Psoas muscle (tissue), 8 donors: ENCODE measurements at places on chromosomes 6 and 20. TPM values are rescaled to one million over a fixed set of nuclear protein-coding genes. Genes with fewer than 3 reads are reported as not detected.
A peak's percentile ranks its signal among the peaks of the same experiment; 100 is the strongest.

- H3K27me3 ChIP-seq = no peaks in the 10 kb centered on the region
- no peaks in the 10 kb centered on the region for H3K4me1 ChIP-seq
- H3K27ac ChIP-seq = no peak overlapping the region
Measured at GRCh38 chr20:16271450-16271849, 301.8 kb downstream of the KIF16B start.

DNA sequence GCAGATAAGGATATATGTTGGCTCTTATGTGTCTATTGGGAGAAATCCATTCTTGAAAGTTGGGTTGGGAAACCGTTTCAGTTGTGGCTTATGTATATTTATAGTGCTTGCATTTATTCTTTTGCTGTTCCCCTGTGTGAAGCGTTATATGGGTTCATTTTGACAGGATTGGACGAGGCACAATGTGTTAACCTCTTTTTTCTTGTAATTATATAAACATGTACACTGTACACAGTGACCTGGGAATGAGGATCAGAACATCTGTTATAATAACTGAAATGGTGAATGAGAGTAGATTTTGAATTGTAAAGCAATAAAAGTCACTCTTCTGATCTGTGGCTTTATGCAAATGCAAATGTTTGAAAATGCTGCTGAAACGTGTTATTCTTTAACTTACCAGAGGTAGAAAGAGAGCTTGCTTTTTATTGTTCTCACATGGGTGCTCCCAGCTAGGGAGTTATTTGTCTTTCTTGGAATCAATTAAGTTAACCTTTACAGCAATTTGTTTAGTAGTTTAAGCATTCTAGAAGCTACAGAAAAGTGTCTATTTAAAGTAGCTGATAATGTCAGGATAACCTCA, 213.7 kb downstream of the GRIK2 start:
- H3K36me3 ChIP-seq = no peaks in the 10 kb centered on the region
- DNase-seq = no peak
- H3K27ac ChIP-seq = no peak overlapping the region
- no peaks in the 10 kb centered on the region for H3K27me3 ChIP-seq

GRCh38 chr6:14428269-14428668, 310.7 kb downstream of the CD83 start:
- H3K27ac ChIP-seq = no peak overlapping the region
- no peaks in the 10 kb centered on the region for H3K27me3 ChIP-seq
- peaks cover 9% of the 10 kb centered on the region for H3K4me1 ChIP-seq
- DNase-seq = no peak

GRCh38 chr20:48972816-48973215, 51.3 kb downstream of the ARFGEF2 start:
- no peak for DNase-seq
- no peaks in the 10 kb centered on the region for H3K27me3 ChIP-seq
- no peaks in the 10 kb centered on the region for H3K4me1 ChIP-seq
- H3K36me3 ChIP-seq = peaks cover 95% of the 10 kb centered on the region
- H3K27ac ChIP-seq = no peak overlapping the region

- DNase-seq = no peak
- H3K36me3 ChIP-seq = no peaks in the 10 kb centered on the region
- H3K27ac ChIP-seq = no peak overlapping the region
- H3K4me3 ChIP-seq = no peak overlapping the region
- no peaks in the 10 kb centered on the region for H3K4me1 ChIP-seq
Measured at GRCh38 chr6:42507195-42507594, 55.5 kb upstream of the TRERF1 start.

GRCh38 chr6:35817515-35817914, 12.4 kb downstream of the LHFPL5 start:
- no peaks in the 10 kb centered on the region for H3K36me3 ChIP-seq
- no peaks in the 10 kb centered on the region for H3K4me1 ChIP-seq
- no peaks in the 10 kb centered on the region for H3K27me3 ChIP-seq
- no peak overlapping the region for H3K27ac ChIP-seq
- no peak for DNase-seq

The MYCT1 gene
- polyA plus RNA-seq = 7.3 TPM

The ENPP3 gene
- polyA plus RNA-seq = 0.10 TPM

DNA sequence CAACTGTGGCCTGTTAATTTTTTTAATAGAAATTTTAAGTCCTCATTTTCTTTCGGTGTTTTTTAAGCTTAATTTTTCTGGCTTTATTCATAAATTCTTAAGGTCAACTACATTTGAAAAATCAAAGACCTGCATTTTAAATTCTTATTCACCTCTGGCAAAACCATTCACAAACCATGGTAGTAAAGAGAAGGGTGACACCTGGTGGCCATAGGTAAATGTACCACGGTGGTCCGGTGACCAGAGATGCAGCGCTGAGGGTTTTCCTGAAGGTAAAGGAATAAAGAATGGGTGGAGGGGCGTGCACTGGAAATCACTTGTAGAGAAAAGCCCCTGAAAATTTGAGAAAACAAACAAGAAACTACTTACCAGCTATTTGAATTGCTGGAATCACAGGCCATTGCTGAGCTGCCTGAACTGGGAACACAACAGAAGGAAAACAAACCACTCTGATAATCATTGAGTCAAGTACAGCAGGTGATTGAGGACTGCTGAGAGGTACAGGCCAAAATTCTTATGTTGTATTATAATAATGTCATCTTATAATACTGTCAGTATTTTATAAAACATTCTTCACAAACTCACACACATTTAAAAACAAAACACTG, 10.1 kb downstream of the HFE start:
- no peak overlapping the region for H3K27ac ChIP-seq
- no peak overlapping the region for H3K4me3 ChIP-seq
- no peaks in the 10 kb centered on the region for H3K27me3 ChIP-seq
- peak; percentile 42 for DNase-seq

- H3K27ac ChIP-seq = no peak overlapping the region
- peaks cover 2% of the 10 kb centered on the region for H3K27me3 ChIP-seq
- no peaks in the 10 kb centered on the region for H3K36me3 ChIP-seq
- H3K4me3 ChIP-seq = no peak overlapping the region
Measured at GRCh38 chr20:43722153-43722505, 4.7 kb downstream of the GTSF1L start.

The SPAG4 gene
- 0.61 TPM for polyA plus RNA-seq

GRCh38 chr6:26307850-26308249, 57.1 kb upstream of the BTN3A2 start:
- H3K4me3 ChIP-seq = no peak overlapping the region
- DNase-seq = no peak
- no peak overlapping the region for H3K27ac ChIP-seq
- H3K36me3 ChIP-seq = no peaks in the 10 kb centered on the region
